Fibroblast of skin of abdomen (primary cell): ENCODE measurements at places on chromosomes 5 and 9.

- DNase-seq: no peak
Observed at GRCh38 chr5:175516933-175517823, 38.8 kb downstream of the SFXN1 start.

DNA sequence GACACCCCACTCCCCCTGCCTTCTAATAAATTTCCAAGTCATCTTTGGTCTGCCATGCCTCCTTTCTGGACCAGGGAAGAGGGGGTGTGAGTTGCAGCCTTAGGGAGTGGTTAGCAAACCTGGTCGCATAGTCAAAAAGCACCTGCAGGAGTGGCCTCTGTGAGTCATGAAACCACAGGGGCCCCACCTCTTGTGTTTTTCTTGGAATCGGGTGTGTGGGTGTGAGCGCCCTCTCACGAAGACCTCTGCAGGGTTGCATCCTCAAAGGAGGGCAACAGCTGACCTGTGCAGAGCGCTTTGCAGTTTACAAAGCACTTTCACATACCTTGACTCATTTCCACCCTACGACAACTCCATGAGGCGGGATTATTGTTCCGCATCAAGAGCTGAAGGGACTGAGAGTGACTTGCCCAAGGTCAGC is 36.8 kb upstream of the TEX48 start:
- DNase-seq: no peak

DNA sequence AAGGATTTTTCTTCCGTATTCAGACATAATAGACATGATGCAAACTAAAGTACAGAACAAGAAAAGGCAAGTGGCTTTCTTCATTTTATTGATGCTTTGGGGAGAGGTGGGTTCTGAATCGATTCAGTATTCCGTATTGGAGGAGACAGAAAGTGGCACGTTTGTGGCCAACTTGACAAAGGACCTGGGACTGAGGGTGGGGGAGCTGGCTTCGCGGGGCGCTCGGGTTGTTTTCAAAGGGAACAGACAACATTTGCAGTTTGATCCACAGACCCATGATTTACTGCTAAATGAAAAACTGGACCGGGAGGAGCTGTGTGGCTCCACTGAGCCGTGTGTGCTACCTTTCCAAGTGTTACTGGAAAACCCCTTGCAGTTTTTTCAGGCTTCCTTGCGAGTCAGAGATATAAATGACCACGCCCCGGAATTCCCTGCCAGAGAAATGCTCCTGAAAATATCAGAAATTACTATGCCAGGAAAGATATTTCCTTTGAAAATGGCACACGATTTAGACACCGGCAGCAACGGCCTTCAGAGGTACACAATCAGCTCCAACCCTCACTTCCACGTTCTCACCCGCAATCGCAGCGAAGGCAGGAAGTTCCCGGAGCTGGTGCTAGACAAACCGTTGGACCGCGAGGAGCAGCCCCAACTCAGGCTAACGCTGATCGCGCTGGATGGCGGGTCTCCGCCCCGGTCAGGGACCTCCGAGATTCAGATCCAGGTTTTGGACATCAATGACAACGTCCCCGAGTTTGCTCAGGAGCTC is 551 bp downstream of the PCDHB6 start:
- DNase-seq: no peak

DNA sequence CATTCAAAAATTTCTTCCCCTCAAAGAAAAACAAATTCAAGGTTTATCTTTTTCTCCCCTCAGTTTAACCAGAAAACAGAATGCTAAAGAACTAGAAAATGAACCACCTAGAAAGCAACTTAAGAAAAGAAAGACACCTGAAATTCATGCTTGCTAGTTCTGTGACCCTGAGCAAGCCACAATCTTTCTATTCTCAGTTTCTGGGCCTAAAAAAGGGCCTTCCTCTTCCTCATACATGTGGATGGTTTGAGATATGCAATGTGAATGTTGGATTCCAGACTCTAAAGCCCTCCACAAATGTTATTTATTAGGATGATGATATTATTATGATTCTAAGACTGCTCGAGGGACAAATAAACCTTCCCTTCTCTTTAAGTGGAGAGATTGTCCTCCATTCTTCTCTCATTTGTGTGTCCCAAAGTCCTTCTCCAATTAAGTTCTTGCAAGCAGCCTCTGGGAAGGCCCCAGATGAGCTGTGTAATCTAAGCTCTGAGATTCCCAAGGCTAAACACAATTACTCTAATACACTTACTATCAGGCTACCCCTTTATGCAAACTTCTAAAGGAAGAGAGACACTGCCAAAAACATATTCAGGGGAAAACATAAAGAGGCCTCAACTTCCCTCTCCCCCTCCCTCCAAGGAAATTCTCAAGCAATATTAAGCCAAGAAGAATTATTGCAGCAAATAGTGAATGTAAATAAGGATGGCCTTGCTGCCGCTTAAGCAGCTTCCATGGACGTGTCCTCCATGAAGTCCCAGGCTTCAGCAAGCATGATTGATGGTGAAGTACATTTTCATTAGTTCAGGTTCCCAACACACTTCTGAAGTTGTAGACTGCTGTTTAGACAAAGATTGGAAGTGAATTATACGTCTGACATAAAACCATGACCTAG is 80.2 kb downstream of the PRKACG start:
- DNase-seq: no peak

DNA sequence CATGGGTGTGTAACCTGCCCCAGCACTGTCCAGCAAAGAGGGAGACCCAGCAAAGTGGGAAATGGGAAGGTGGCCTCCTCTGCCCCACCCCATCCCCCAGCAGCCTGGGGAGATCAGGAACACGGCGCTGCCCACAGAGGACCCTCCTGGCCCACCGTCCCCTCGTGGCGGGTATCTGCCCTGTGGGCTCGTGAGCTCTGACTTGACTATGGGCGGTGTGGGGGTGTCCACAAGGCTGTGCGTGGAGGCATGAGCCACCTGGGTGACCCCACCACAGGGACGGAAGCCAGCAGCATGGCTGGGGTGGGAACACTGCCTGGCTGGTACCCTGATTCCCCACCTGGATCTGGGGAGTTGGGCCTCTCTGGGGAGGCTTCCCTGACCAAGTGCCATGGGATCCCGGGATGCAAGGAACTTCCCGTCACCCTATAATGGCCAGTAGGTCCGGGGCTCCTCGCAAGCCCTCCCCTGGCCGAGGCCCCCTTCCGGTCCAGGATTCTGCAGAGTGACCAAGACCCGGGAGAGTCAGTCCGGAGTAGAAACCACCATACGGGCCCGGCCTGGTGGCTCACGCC is 29.3 kb upstream of the SLC6A19 start:
- DNase-seq: no peak

GRCh38 chr9:97415146-97415545 is 3.2 kb downstream of the TDRD7 start:
- no peak for DNase-seq

GRCh38 chr5:32814620-32815019 is 103.5 kb downstream of the NPR3 start:
- peak; percentile 80 for DNase-seq

DNA sequence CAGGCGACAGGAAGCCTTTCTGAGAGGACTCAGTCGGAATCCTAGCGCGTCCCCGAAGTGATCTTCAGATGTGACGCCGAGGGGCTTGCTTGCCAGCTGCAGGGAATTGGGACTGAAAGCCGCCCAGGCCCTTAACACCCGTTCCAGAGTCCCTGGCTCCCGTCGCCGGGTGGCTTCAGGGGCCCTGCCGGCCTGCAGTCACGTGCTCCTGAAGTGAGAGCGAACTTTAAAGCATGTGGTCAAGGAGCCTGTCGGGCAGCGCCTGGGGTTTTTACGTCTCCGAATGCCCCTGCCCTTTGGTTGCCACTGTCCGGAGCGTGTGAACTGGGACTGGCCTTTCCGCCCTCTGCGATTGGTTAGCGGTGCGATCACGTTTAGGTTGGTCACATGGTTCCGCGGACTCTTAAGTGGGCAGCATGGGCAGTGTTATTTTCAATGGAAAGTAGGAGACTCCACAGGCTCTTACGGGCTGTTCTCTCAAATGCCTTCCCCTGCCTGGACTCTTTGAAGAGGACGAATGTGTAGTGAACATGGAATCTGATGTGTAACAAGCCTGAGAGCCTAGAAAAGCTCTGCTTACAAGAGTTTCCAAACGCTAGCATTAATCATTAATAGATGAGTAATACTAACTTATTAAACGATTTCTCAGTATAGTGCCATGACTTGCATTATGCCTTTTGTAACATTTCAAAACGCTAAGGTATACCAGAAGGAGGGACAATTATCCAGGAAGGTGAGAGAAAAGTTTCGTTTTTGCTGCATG is 1.9 kb downstream of the VLDLR start:
- peak; percentile 22 for DNase-seq

DNA sequence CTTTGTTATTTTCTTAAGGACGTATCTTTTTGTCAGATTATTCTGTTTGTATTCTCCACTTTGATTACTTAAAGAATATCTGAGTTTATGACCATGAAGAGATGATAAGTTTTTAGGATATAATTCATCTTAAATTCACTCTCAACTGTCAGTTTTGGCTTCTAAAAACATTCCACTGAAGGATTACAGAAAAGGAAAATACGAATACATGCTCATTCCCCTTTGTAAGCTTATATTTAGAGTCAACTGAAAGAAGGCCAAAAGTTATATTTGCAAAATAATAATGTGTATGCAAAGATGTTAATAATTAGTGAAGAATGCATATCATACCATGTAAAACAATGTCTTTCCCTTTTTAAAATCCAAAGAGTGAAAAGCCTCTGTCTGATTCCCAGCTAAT is 52.5 kb downstream of the ZNF474 start:
- peak; percentile 13 for DNase-seq

DNA sequence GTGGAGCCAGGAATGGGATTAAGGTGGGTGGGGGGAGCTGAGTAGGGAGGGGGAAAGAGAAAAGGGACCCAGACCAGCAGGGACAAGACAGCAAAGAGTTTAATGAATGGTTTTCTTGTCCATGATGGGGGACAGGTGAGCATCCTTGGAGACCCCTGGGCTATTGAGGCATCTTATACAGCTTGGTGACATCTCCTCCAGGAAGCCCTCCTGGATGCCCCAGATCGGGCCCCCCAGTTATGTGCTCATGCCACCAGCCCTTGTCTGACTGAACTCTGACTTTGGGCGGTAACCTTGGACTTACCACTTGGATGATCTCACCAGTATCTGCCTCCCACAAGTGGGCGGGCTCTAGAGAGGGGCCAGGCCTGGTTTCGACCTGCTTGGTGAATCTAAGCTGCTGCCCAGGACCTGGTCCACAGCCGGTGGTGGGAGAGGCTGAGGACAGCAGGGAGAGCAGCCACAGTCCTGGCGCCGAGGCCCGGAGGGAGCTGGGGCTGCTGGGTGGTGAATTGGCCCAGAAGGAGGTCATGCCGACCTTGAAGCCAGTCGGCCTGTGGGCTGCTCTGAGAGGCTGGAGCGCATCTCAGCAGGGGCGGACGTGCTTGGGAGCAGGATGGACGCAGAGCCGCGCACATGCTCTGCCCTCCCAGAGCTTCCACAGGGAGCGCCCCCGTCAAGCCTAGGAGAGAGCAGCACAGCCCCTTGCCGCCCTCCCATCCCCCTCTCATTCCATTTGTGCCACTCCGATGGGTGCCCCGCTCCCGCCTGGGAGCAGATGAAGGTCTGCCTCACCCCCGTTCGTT is 36.2 kb downstream of the UNC5A start:
- no peak for DNase-seq

DNA sequence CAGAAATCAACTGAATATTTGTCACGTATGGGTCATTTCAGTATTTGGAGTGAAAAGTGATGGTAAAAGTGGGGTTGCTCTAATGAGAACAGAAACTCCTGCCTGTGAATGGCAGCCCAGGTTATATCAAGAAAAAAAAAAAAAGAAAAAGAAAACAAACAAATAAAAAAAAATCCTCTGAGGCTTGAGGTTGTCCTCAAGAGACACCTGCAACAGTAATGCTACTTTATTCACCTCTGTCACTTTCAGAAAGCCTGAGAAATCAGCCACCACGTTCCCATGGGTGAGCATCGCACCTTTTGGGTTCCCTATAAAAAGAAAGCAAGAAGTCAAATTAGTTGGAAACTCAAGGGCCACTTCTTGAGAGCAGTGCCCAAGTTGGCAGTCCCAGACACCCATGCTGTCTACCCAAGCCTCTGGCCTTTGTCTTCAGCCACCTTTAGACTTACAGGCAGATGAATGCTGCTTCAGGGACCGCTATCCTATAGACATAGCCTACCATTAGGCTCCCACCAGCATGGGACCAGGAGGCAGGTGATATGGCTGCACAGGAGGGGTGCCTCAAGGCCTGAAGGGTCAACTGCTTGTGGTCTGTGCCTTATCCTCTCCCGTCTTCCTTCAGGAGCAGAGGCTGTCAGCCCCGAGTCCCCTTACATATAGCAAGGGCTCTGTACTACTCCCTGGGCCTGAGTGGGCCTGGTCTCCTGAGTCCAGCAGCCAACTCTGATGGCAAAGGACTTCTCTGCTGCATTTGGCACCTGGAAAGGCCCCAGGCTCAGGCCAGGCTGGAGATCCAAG is 31.1 kb upstream of the MEIKIN start:
- DNase-seq: no peak

DNA sequence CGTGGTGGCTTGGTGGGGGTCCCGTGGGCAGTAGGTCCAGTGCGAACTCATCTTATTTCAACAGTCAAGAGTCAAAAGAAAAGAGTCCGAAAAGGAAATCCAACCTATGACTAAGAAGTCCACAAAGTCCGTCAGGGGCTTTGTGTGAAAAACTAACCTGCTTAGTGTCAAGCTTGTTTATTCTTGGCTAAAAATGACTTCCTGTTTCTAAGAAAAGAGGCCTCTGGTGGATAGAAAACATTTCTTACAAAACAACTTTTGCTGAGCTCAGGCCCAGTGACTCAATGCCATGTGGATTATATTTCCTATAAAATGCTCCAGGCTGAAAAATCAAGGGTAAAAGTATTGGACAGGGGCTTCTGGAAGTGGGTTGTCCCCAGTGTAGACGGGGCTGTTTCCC is 105.9 kb downstream of the GADD45G start:
- DNase-seq: peak; percentile 10

DNA sequence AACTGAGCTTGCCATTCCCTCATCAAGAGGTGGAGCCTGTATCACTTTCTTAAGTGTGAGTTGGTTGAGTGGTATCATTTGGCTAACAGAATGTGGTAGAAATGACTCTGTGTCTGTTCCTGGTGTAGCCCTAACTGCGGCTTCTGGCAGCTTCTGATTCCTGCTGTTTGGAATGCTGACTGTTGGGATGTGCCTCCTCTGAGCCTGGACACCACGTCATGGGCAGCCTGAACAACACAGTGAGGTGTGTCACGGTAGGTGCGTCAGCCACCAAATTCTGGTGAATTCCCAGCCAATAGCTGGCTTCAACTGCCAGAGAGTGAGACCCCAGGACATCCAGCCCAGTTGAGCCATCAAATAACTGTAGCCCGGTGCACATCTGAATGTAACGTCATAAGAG is 6.1 kb upstream of the C9orf152 start:
- peak; percentile 20 for DNase-seq

GRCh38 chr9:13814647-13815400 is 499.1 kb downstream of the NFIB start:
- DNase-seq: no peak

GRCh38 chr9:68979538-68980314 is 34.2 kb downstream of the PRKACG start:
- DNase-seq: no peak

DNA sequence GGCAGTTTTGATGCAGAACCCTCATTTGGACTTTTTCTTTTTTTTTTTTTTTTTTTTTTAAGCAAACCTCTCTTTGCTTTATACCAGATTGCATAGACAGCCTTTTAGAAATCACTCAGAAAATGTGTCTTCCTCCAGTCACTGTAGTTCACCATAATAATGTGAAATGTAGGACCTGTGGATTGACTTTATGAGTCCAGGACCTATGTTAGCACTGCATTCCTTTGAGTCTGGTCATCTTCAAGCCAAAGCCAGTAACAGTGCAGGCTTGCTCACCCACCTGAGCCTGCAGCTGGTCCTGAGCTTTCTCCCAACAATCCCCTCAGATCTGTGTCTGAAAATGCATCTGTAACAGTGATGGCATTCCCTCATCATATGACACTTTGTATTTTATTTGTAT is 110.7 kb upstream of the NFIL3 start:
- DNase-seq: no peak

- DNase-seq: peak; percentile 12
Observed at GRCh38 chr5:131423056-131423455, 159.2 kb downstream of the CDC42SE2 start.
